ENCODE measurements at places on chromosomes 4 and X.
A peak's percentile ranks its signal among the peaks of the same experiment; 100 is the strongest.

DNA sequence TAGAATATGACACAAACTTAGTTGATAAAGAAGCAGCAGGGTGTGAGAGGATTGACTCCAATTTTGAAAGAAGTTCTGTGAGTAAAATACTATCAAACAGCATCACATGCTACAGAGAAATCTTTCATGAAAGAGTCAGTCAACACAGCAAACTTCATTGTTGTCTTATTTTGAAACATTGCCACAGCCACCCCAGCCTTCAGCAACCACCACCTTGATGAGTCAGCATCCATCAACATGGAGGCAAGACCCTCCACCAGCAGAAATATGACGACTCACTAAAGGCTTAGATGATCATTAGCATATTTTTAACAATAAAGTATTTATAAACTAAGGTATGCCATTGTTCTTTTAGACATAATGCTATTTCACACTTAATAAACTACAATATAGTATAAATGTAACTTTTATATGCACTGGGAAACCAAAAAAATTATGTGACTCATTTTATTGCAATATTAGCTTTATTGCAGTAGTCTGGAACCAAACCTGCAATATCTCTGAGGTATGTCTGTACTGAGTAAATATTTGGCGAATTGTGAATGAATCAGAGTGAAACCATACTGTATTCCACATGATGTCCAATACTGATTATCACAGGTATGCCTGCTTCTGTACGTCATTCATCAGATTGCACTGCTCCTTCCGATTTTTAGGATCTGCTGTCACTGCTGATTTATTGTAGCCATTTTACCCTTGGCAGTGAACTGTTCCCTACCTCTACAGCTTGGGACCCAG, 11.6 kb downstream of the FRMPD4 start:
- DNase-seq: no peak

- DNase-seq: peak; percentile 31
These were observed 758 bp downstream of the SCFD2 start for GRCh38 chr4:53365121-53365485.

- DNase-seq: no peak
These were observed 7.9 kb downstream of the VEGFC start for GRCh38 chr4:176784816-176785215.

DNA sequence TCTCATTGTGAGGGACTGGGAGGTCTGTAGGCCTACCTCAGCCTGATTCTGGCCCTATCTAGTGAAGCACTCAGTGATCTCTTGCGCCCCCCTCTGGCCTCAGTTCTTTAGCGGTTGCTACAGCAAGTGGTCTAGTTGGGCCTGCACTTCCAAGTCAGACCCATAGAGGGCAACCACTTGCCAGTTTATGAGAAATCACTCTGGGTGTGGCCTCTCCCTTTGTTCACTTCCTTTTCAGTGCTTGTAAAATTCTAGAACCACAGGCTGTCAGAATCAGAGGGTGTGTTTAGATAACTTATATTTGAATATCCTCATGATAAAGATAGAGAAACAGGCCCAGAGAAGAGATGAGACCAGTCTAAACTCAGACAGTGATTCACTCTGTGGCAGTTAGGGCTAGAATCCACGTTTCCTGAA, 60.9 kb upstream of the LAS1L start:
- peak; percentile 96 for DNase-seq

GRCh38 chrX:37816766-37817165, 30.6 kb downstream of the DYNLT3 start:
- no peak for DNase-seq

DNA sequence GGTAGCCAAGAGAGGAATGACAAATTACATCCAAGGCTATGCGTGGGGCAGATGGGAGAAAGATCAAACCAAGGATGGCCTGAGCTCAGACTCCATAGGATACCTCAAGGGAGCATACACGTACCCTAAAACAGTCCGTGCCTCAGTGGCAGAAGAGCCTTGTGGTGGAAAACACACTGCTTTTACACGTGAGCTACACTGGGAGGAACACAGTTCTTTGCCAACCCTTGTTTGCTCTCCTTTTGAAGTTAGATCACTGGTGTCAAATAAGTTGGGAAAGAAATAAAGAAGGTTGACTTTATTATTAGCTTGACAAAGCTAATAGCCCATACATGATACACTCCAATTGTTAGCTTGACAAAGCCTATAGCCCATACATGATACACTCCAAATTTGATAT, 141.9 kb downstream of the MGST2 start:
- no peak for DNase-seq

- no peak for DNase-seq
These were observed 703.5 kb upstream of the PABPC4L start for GRCh38 chr4:134905061-134905460.

- no peak for DNase-seq
These were observed 39.7 kb downstream of the VEGFC start for GRCh38 chr4:176753049-176753448.

DNA sequence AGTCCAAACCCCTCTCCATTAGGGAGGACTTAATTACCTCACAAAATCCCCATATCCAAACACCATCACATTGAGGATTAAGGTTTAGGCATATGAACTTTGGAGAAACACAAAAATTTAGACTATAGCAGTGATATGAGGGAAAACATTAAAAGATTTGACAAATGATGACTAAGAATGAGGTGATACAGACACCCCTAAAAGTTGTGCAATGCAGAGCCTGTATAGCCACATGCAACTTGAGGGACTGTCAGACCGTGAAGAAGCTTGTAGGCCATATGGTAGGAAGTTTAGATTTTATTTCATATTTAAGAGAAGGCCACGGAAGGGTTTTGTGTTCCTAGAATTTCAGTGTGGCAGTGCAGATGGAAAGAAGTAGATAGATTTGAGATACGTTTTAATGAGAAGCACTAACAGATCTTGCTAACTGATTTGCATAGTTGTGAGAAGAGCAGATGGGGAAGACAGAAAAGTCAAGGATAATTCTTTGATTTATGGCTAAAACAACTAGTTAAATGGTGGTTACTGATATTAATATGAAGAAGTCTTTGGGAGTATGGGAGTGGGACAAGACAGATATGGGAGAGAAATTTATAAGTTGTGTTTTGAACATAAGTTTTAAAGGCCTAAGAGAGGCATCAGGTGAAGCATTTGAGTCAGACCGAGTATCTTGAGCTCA, 5.5 kb upstream of the FIP1L1 start:
- DNase-seq: no peak

- no peak for DNase-seq
These were observed 436.2 kb downstream of the KCNIP4 start for GRCh38 chr4:21512353-21512752.

Measured in activated CD8-positive, alpha-beta T cell treated with anti-CD3 and anti-CD28 coated beads, Interleukin-2, amount 10 ng/mL, durations not matched to agents 7 days and 5 days (primary cell).